ENCODE measurements at places on chromosomes 7 and 10. TPM values are rescaled to one million over a fixed set of nuclear protein-coding genes. Genes with fewer than 3 reads are reported as not detected.

DNA sequence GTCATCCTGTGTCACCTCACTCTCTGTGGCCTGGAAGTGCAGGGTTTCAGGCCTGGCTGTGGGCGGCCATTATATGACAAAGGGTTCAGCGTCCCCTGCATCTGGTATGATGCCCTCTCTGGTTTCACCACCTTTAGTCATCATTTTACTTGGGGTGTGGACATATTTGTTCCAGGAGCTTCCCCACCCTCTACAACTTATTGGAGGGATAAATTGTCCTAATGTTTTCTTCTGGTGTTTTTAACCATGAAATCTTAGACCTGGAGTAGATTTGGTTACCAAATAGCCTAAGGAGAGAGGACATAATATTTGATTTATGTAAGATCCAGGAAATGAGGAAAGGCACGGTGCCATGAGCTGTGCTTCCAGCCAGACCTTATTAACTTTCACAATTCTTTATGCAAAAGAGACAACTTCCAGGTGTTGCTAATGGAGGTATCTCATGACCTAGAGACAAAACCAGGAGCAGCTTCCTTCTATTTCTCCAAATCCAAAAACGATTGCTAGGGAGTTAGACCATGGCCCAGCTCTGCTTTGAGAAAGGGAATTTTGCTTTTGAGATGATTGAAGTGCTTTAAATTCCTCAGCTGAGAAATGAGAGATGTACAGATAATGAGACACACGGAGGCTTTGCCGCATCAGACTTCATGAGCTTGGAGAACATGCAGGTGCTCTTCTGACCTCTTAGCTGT lies 20.9 kb downstream of the WBP1L start:
- no peak for DNase-seq

GRCh38 chr7:102061354-102061945 lies 225.2 kb upstream of the SH2B2 start:
- no peak for DNase-seq

DNA sequence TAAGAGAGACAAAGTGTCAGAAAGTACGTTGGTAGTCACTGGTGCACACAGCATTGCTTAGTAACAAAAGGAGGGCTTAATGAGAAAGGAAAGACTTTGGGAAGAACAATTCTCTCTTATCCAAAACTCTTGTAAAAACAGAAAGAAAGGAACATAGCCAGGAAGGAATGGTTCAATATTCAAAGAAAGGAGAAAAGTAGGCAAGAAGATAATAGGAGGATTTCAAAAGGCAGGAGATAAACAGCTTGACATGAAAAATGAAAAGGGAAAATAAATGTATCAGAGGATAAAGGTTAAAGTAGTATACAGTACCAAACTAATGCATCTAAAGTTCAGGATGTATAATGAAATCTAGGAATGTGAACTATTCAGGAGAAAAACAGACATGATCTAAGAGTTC lies 20.1 kb downstream of the ZFAND4 start:
- no peak for DNase-seq

DNA sequence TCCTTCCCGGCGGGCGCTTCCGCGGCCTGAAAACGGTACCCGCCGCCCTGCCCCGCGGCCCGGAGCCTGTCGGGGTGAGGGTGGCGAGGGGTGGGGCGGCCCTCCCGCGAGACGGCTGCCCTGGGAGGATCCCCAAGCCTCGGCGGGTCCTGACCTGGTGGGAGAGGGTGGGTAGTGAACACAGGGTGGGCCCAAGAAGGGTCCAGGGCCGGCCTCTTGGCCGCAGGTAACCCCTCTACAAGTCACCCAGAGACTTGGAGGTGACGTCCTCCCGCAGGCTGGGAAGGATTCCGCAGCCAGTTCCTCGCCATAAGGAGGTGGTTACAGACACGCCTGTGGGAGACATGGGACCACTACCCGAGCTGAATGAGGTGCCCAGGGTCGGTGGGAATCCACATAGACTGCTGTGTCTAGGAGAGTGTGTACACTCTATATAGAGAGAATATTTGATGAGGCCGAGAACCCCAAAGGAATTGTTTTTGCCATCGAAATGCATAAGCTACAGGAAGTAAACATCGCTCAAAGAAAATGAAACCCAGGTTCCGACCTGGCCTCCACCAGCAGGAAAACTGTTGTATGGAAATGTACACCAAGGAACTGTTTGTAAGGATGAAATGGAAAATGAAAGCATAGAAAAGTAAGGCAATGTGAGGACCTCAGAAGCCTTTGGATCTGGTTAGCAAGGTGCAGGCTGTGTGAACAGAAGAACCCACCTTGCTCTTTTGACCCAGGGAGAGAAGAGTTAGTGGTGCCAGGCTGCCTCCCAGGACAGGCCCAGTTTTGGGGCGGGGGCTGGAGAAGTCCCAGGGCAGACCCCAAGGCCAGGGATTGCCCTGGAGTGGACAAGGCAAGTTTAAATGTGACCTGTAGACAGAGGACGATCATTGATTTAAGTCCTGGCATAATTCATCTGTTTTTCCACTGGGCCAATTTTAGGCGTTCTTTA lies 659 bp downstream of the OPTN start:
- DNase-seq = peak; percentile 61

- no peak for DNase-seq
These were observed 19.3 kb downstream of the GIMAP6 start for GRCh38 chr7:150612925-150613324.

DNA sequence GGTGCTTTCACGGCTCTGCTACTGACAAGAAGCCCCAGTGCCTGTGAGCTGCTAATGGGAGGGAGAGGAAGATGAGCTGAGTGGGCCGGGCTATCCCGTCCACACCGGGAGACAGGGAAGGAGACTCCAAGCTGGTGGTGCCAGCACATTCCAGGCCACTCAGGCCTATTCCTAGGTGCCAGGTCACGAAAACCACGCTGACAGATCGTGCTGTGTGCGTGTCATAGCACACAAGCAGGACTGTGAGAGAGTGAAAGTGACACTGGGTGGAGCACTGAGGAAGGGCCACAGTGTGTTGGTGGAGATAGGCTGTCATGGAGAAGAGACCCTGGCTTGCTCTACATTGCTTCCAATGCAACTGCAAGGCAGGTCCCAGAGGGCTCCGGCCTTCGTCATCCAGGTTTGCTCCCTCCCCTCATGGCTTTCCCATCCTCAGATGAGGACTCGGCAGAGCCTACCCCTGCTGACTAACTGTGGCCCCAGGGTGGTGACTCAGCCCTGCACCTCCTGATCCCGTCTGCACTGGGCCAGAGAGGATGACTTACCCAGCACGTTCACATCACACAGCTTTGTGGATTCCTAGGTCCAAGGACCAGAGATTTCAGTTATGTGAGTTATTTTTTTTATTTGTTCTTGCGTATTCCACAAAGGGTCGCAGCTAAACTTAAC lies 167.3 kb downstream of the EGFR start:
- DNase-seq = no peak

DNA sequence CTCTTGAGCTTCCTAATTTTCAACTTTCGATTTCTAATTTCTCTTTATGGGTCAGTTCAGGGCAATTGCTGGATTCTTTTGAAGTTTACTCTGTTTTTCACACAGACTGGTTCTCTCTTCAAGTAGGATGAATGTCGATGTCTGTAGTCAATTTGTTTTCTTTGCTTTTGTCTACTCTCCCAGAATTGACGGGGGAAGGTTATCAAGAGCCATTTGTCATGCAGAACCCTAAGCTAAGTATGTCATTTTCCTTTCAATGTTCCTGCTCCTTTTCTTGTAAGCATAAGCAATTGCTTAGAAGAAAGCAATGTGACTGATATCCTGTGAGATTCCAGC lies 53.7 kb downstream of the SLC39A12 start:
- no peak for DNase-seq

- no peak for DNase-seq
These were observed 337.7 kb downstream of the GATA3 start for GRCh38 chr10:8392216-8392615.

GRCh38 chr7:258476-259190 lies 31.3 kb upstream of the FOXL3 start:
- DNase-seq = peak; percentile 48

DNA sequence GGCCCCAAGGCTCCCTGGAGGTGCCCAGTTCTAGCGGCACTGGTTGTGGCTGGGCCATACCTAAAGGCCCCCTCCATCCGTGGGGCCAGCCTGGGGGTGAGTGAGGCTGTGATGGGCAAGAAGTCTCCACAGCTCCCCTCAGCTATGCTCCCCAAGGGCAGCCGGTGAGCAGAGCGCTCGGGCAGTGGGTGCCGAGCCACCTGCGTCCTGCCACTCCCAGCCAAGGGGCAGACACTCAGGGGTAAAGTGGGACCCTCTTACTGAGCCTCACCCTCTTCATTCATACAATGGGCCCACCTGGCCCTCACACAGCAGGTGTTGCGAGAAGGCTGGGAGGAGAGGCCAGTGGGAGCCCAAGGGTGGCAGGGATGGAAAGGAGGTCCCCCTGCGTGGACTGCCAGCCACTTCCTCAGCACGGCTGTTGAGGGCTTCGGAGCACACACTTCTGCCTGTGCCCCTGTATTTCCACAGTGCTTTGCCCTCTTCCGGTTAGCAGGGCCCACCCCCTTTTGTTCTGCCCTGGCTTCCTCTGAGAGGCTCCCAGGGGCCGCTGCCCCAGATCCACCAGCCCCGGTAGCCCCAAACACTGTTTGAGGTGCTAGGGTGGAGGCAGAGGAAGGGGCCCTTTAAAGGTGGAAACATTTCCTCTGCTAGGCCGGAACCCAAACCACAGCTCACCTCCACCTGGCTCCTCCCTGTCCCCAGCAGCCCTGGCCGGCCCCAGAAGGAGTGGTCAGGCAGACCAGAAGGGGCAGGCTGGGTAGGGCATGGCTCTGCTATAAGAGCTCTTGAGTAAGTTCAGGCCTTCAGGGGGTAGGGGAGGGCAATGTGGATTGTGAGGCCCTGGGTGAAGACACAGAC lies 16.4 kb upstream of the C10orf105 start:
- DNase-seq = no peak

DNA sequence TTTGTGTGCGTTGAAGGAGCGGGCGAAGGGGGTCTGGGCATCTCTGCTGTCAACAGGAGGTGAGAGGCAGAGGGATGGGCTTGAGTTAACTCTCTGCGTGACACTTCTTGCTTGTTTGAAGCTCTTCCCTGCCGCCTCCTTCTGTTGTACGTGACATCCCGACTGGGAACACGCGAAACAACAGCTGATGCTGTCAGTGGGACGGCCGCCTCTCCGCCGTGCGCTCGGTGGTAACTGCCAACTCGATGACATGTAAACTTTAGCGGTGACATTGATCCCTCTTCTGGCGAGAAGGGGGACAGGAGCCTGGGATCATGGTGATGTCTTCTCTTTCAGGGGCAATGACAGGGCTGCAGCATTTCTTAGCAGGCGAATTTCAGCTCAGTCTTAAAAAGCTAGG lies 394.5 kb downstream of the TYW1 start:
- no peak for DNase-seq

DNA sequence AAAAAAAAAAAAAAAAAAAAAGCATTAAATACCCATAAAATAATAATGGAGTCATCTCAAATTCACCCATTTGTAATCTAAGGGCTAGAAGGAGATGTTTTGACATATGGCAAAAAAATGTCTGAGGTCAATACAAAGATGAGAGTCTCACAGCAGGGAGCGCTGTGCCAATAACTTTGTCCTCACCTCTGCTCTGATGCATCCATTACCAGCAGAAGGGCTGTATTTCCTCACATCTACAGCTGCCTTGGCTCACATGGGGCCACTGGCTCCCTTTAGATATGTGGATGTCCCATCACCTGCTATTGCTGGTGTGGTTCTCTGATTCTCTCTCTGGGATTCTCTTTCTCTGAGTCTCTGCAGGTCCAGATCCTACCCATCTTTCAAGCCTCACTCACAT lies 90.3 kb upstream of the FAM133B start:
- DNase-seq = no peak

GRCh38 chr10:79181227-79181626 lies 112.5 kb downstream of the ZMIZ1 start:
- no peak for DNase-seq

GRCh38 chr7:135300913-135301765 lies 67.5 kb downstream of the STRA8 start:
- DNase-seq = no peak

DNA sequence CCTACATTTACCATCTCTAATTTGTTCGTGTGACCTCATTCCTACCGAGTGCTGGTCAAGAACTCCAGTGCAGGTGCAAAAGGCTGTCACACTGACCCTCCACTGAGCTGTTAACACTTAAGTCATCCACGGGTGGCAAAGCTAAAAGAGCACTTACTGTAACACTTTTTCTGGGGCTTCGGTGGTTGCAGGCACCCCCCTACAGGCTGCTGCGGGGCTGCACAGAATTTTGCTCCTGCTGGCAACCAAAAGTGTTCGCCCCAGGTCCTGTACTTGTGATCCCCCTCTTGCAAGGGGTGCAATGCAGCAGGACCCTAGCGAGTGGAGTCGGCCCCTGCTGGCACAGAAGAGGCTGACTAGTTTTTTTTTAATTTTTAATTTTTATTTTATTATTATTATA lies 298.9 kb upstream of the CNTNAP2 start:
- DNase-seq = no peak

DNA sequence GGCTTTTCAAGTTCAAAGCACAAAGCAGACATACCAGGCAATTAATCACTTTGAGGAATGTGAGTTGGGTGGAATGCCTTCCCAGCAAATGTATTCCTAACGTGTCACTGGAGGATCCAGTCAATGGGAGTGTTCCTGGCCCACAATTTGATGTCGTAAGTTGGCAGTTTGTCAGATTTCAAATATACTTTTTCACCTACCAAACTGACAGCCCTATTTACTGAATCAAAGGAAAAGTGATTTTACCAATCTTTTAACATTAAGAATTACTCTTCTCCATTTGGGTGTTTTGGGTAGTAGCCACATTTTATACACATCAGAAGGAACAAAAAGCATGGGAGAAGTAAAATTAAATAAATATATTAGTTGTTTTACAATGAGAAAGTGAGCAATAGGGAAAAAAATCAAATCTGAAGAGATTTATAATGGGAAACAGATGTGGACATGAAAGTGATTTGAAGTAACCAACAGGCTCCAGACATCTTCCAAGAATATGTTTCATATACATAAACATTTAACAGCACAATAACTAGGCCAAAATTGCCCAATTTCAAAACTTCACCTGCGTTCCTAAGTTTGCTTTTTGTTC lies 222.9 kb downstream of the MTERF1 start:
- DNase-seq = no peak

DNA sequence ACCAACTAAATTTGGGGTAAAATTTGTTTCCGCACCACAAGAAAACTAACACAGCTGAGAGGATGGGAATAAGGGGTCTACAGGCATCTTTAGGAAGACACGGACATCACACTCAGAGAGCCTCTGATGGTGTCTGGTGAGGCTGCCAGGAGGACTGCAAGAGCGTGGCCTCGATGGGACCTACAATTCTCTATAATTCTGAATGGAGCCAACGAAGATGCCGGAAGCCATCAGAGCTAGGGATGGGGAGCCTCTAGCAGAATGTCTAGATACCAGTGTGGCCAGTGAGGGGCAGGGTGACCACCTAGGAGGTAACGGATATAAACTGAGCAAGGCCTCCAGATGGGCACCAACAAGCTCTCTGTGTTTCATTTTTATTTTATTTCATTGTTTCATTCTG lies 7.5 kb downstream of the GRID1 start:
- peak; percentile 11 for DNase-seq

The RBM33 gene
- total RNA-seq = 30.9 TPM

The PPP3CB gene
- 13.6 TPM for total RNA-seq

The PPP1R17 gene
- total RNA-seq = not detected

The GIMAP4 gene
- 7.2 TPM for total RNA-seq

The GPNMB gene
- 5.8 TPM for total RNA-seq

The MRC1 gene
- 41.2 TPM for total RNA-seq

The NSUN5 gene
- 8.7 TPM for total RNA-seq
